Urinary bladder (tissue), 4 donors: ENCODE measurements at places on chromosomes 13 and 19. TPM values are rescaled to one million over a fixed set of nuclear protein-coding genes. Genes with fewer than 3 reads are reported as not detected.

- DNase-seq = no peak
These were observed 1.4 kb downstream of the PLPP2 start for GRCh38 chr19:289651-290371.

SGCG gene
- 1.5 TPM for polyA plus RNA-seq

ZNF154 gene
- 7.4 TPM for polyA plus RNA-seq

GRCh38 chr13:42981317-42981716 is 10.7 kb downstream of the EPSTI1 start:
- DNase-seq = no peak

- no peak for DNase-seq
These were observed 13.1 kb downstream of the MED26 start for GRCh38 chr19:16614941-16615340.

DNA sequence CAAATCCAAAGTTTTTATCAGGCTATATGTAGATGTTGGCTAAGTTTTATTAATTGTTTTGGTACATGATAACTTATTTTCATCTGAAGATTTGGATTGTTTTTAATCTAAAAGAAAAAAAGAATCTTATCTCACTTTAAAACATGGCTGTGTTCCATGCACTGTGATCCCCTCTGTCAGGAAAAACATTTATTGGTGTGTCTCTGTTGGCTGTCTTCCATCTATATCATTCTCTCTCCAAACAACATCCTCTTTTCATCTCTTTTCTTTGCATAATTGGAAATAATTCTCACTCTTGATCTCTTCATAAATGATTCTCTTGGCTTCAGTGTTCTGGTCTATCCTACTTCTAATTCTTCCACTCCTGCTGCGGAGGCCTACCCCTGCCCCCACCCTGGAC is 4.2 kb downstream of the NALCN start:
- DNase-seq = no peak

DNA sequence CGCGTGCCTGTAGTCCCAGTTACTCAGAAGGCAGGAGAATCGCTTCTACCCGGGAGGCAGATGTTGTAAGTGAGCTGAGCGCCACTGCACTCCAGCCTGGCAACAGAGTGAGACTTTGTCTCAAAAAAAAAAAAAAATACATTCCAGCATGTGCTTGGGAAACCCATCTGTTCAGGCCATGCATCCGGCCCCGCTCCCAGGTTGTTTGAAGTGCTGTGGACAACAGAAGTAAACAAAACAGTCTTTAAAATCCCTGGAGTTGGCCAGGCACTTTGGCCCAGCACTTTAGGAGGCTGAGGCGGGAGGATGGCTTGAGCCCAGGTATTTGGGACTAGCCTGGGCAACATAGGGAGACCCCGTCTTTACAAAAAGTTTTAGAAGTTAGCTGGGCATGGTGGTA is 3.2 kb upstream of the PTPRS start:
- no peak for DNase-seq

DNA sequence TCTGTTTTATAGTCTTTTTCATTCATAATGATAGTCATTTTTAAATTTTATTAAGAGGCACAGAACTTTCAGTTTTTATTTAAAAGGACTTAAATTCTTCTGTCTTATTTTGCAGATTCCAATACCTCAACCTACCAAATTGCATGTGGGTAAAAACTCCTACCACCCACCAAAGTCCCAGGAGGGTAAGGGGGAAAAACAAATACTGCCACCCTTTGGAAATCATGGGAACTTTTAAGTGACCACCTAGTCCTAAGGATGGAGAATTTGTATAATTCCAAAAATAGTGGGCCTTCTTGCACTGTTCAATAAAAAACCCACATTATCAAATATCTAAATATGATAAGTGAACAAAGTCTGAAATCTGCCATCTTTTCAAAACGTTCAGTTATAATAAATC is 9.7 kb downstream of the SUPT20H start:
- no peak for DNase-seq

STX10 gene
- polyA plus RNA-seq = 76.1 TPM
